Stimulated activated memory B cell treated with anti-CD40 and anti-IgM and Interleukin-4, amounts not matched to agents 10 μg/mL and 1 μg/mL and 100 μg/mL, for 72 hours (primary cell): ENCODE measurements at places on chromosomes 7 and 10.

DNA sequence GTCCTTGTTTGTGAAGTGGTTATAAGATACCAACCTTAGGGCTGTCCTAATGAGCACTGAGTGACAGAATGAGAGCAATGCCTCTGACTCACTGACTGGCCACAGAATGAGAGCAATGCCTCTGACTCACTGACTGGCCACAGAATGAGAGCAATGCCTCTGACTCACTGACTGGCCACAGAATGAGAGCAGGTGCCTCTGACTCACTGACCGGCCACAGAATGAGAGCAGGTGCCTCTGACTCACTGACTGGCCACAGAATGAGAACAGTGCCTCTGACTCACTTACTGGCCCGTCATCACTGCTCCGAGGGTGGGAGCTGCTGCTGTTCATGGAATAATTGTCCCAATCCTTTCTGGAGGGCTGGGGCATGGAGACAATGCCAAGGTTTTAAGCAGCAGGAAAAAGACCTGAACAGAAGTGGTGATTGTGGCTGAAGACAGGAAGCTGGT is 265.2 kb upstream of the PPP2R2D start:
- no peak overlapping the region for H3K4me3 ChIP-seq
- no peak overlapping the region for H3K27ac ChIP-seq
- ATAC-seq: no peak
- H3K36me3 ChIP-seq: no peaks in the 10 kb centered on the region
- H3K4me1 ChIP-seq: no peaks in the 10 kb centered on the region

- no peaks in the 10 kb centered on the region for H3K27me3 ChIP-seq
- H3K4me3 ChIP-seq: no peak overlapping the region
- no peak for ATAC-seq
- H3K36me3 ChIP-seq: no peaks in the 10 kb centered on the region
Measured at GRCh38 chr7:17230099-17230807, 68.2 kb upstream of the AHR start.

GRCh38 chr10:112791447-112791846 is 158.6 kb upstream of the TCF7L2 start:
- no peaks in the 10 kb centered on the region for H3K27me3 ChIP-seq
- no peak overlapping the region for H3K27ac ChIP-seq
- no peak overlapping the region for H3K4me3 ChIP-seq
- peaks cover 52% of the 10 kb centered on the region for H3K36me3 ChIP-seq
- H3K4me1 ChIP-seq: no peaks in the 10 kb centered on the region

- H3K27me3 ChIP-seq: no peaks in the 10 kb centered on the region
- peaks cover 35% of the 10 kb centered on the region for H3K4me1 ChIP-seq
- H3K36me3 ChIP-seq: peaks cover 18% of the 10 kb centered on the region
- no peak overlapping the region for H3K4me3 ChIP-seq
- no peak for ATAC-seq
- peak overlapping the region; percentile 76 for H3K27ac ChIP-seq
Measured at GRCh38 chr10:12533723-12534122, 184.4 kb downstream of the CAMK1D start.

DNA sequence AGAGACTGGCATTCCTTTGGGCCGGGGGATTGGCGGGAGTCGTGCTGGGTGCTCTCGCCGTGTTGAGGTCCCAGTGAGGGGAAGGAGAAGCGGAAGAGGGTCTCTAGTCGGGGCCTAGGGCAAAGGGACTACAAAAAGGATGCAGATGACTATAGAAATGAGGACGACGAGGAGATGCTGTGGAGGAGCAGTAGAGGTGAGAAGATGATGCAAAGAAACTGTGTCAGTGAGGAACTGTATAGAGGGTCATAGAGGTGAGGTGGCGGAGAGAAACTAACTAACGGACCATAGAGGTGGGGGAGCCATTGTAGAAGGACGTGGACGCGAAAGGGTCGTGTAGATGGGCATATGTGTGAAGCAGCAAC is 324 bp downstream of the TWNK start:
- no peak for ATAC-seq
- no peaks in the 10 kb centered on the region for H3K27me3 ChIP-seq
- H3K4me3 ChIP-seq: peak overlapping the region; percentile 92
- peak overlapping the region; percentile 87 for H3K27ac ChIP-seq
- peaks cover 41% of the 10 kb centered on the region for H3K4me1 ChIP-seq

DNA sequence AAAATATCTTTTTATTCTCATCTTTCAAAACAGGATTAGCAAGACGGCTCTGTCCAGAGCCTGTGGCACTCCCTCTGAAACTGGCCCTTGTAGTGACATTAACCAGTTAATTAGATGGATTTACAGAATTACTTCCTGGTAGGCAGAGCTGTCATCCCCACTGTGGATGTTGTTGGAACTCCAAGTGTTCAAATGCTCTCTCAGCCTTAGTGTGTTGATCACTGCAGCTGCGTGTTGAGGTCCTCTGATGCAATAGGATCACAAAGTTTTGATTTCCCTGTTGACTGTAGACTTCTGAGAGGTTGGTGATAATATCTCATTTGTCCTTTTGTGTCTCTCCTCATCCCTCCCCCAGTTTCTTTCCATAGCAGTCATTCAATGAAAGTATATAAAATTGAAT is 117.3 kb upstream of the CDK6 start:
- no peaks in the 10 kb centered on the region for H3K4me1 ChIP-seq
- H3K36me3 ChIP-seq: no peaks in the 10 kb centered on the region
- no peaks in the 10 kb centered on the region for H3K27me3 ChIP-seq

DNA sequence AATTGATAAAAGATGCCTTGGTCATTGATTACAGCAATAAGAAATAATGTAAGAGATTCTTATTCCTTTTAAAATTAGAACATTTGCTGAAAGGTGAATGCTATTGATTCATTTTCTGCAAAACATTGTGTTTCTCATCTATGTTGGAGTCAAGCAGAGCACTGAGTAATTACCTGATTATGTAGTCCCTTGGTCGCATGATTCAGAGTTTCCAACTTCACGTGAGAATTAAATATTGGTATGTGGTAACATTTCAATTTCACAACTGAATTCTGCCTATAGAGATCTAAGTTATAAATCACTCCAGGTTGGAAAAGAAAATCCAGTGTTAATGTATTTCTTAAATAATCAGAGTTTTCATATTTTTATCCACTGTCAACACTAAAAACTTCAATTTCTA is 701.4 kb downstream of the PHTF2 start:
- H3K4me1 ChIP-seq: no peaks in the 10 kb centered on the region
- no peak overlapping the region for H3K27ac ChIP-seq
- ATAC-seq: no peak
- H3K27me3 ChIP-seq: no peaks in the 10 kb centered on the region

- no peak overlapping the region for H3K27ac ChIP-seq
- H3K4me3 ChIP-seq: no peak overlapping the region
- no peaks in the 10 kb centered on the region for H3K4me1 ChIP-seq
- no peak for ATAC-seq
- H3K36me3 ChIP-seq: no peaks in the 10 kb centered on the region
Measured at GRCh38 chr7:42671627-42672026, 240.2 kb downstream of the C7orf25 start.

DNA sequence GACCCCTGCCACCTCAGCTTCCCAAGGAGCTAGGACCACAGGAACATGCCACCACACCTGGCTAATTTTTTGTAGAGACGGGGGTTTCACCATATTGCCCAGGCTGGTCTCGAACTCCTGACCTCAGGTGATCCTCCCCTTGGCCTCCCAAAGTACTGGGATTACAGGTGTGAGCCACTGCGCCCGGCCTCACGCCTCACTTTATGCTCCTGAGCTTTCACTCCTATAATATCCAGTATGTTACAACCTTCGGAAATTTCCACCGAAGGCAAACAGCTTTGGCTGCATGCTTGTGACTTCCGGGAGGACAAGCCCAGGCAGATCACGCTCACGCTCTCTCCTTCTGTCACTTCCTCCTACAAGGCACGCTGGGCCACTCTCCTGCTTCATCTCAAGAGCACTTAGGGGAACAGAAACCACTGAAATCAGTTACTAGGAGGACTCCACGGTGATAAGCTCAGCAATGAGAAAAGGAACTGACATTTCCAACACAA is 4.4 kb upstream of the MAD1L1 start:
- peak; percentile 95 for ATAC-seq
- H3K36me3 ChIP-seq: peaks cover 41% of the 10 kb centered on the region
- peak overlapping the region; percentile 72 for H3K4me3 ChIP-seq
- H3K27me3 ChIP-seq: no peaks in the 10 kb centered on the region
- H3K27ac ChIP-seq: peak overlapping the region; percentile 97

DNA sequence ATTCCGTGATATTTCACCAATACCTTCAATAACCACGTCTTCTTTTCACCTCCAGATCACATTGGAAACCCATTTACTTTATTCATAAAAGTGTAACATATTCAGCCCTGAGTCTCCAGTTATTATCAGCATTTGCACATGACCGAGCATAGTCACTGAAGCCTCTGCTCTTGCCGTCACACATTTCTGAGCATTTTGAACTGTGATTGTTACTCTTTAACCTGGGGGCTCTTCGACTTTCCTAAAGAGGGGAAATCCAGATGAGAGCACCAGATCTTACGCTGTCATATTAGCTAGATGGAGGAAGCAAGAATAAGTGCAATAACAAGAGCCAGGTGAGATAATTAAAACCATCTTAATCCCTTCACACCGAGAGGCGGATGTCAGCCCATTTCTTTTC is 260.0 kb upstream of the NRP1 start:
- H3K36me3 ChIP-seq: no peaks in the 10 kb centered on the region
- no peak for ATAC-seq
- no peaks in the 10 kb centered on the region for H3K27me3 ChIP-seq

DNA sequence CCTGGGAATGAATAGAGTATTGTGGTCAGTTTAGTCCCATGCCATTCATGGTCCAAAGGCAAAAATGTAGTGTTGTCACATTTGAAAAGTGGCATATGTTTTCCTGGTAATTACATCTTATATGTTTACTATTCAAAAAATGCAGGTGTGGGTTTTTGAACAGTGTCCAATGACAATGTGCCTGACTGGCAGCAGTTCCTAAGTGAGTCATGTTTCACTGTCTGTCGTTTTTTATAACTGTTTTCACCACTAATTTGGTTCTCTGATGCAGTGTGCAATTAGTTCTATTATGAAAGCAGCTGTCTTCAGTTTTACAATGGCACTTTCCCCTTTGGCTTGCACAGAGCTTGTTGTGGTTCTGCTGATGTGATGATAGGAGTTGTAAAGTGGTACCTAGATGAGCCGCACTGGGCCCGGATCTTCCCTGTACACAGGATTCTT is 162.3 kb downstream of the SEM1 start:
- ATAC-seq: no peak
- no peaks in the 10 kb centered on the region for H3K36me3 ChIP-seq
- no peaks in the 10 kb centered on the region for H3K27me3 ChIP-seq
- no peak overlapping the region for H3K4me3 ChIP-seq
- no peaks in the 10 kb centered on the region for H3K4me1 ChIP-seq
- no peak overlapping the region for H3K27ac ChIP-seq

- no peaks in the 10 kb centered on the region for H3K4me1 ChIP-seq
- no peaks in the 10 kb centered on the region for H3K27me3 ChIP-seq
- no peak for ATAC-seq
- H3K27ac ChIP-seq: no peak overlapping the region
- H3K4me3 ChIP-seq: no peak overlapping the region
Measured at GRCh38 chr7:132140341-132140740, 435.9 kb downstream of the PLXNA4 start.

- no peaks in the 10 kb centered on the region for H3K4me1 ChIP-seq
- H3K36me3 ChIP-seq: no peaks in the 10 kb centered on the region
- H3K27ac ChIP-seq: no peak overlapping the region
- no peaks in the 10 kb centered on the region for H3K27me3 ChIP-seq
- no peak for ATAC-seq
Measured at GRCh38 chr10:34223658-34224057, 591.4 kb downstream of the PARD3 start.

GRCh38 chr10:74857586-74857985 is 31.2 kb downstream of the KAT6B start:
- H3K4me3 ChIP-seq: no peak overlapping the region
- no peak for ATAC-seq
- no peaks in the 10 kb centered on the region for H3K27me3 ChIP-seq
- peak overlapping the region; percentile 60 for H3K27ac ChIP-seq
- H3K4me1 ChIP-seq: peaks cover 26% of the 10 kb centered on the region
- peaks cover 13% of the 10 kb centered on the region for H3K36me3 ChIP-seq

GRCh38 chr10:48236199-48236621 is 38.3 kb downstream of the FRMPD2 start:
- H3K4me3 ChIP-seq: no peak overlapping the region
- no peak overlapping the region for H3K27ac ChIP-seq
- peaks cover 9% of the 10 kb centered on the region for H3K4me1 ChIP-seq
- ATAC-seq: no peak
- H3K27me3 ChIP-seq: peaks cover 20% of the 10 kb centered on the region

- ATAC-seq: no peak
- no peak overlapping the region for H3K4me3 ChIP-seq
- H3K4me1 ChIP-seq: no peaks in the 10 kb centered on the region
- H3K27ac ChIP-seq: no peak overlapping the region
- H3K36me3 ChIP-seq: peaks cover 17% of the 10 kb centered on the region
- no peaks in the 10 kb centered on the region for H3K27me3 ChIP-seq
Measured at GRCh38 chr10:38127812-38128211, 33.7 kb downstream of the ZNF37A start.

GRCh38 chr10:60661637-60662036 is 116.6 kb upstream of the CDK1 start:
- H3K36me3 ChIP-seq: peaks cover 19% of the 10 kb centered on the region
- no peak overlapping the region for H3K27ac ChIP-seq
- no peak for ATAC-seq
- H3K27me3 ChIP-seq: no peaks in the 10 kb centered on the region

GRCh38 chr7:87075671-87076404 is 16.4 kb upstream of the ELAPOR2 start:
- H3K36me3 ChIP-seq: no peaks in the 10 kb centered on the region
- no peak for ATAC-seq
- no peak overlapping the region for H3K27ac ChIP-seq
- H3K4me1 ChIP-seq: peaks cover 5% of the 10 kb centered on the region
- no peak overlapping the region for H3K4me3 ChIP-seq

DNA sequence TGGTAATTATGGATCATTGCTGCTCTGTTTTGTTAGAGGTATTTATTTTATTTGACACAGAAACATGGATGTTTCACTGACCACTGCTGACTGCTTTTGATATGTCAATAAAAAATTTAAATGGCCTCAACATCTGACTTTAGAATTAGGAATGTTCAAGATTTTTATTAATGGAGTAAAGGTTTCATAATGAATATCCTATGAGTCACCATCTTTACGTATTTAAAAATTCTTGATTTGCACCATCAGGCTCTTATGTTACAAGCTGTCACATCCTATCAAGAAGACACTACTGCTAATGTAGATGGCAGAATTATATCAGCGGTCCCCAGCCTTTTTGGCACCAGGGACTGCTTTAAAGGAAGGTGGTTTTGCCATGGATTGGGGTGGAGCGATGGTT is 578.7 kb upstream of the NRP1 start:
- ATAC-seq: no peak
- H3K27me3 ChIP-seq: no peaks in the 10 kb centered on the region
- H3K4me3 ChIP-seq: no peak overlapping the region

- H3K27me3 ChIP-seq: no peaks in the 10 kb centered on the region
- H3K4me1 ChIP-seq: no peaks in the 10 kb centered on the region
- H3K4me3 ChIP-seq: no peak overlapping the region
- no peak for ATAC-seq
- H3K27ac ChIP-seq: no peak overlapping the region
- H3K36me3 ChIP-seq: no peaks in the 10 kb centered on the region
Measured at GRCh38 chr7:123169065-123169464, 30.7 kb downstream of the SLC13A1 start.

- no peaks in the 10 kb centered on the region for H3K36me3 ChIP-seq
- no peaks in the 10 kb centered on the region for H3K27me3 ChIP-seq
- ATAC-seq: no peak
Measured at GRCh38 chr10:44153918-44154670, 230.8 kb downstream of the CXCL12 start.

- H3K4me1 ChIP-seq: peaks cover 10% of the 10 kb centered on the region
- H3K27ac ChIP-seq: no peak overlapping the region
- no peak overlapping the region for H3K4me3 ChIP-seq
- peak; percentile 45 for ATAC-seq
Measured at GRCh38 chr10:88793712-88794299, 8.7 kb upstream of the LIPM start.
